NCI-H2171 (cell line): ENCODE measurements at places on chromosomes 2 and 18.

GRCh38 chr2:178865999-178866398 is 58.8 kb upstream of the TTN start:
- no peak for DNase-seq

GRCh38 chr2:69080071-69080470 is 67.1 kb downstream of the ANTXR1 start:
- DNase-seq: no peak

GRCh38 chr18:12295389-12296086 is 12.5 kb upstream of the TUBB6 start:
- no peak for DNase-seq

GRCh38 chr2:109335631-109336176 is 206.7 kb downstream of the SH3RF3 start:
- DNase-seq: no peak

DNA sequence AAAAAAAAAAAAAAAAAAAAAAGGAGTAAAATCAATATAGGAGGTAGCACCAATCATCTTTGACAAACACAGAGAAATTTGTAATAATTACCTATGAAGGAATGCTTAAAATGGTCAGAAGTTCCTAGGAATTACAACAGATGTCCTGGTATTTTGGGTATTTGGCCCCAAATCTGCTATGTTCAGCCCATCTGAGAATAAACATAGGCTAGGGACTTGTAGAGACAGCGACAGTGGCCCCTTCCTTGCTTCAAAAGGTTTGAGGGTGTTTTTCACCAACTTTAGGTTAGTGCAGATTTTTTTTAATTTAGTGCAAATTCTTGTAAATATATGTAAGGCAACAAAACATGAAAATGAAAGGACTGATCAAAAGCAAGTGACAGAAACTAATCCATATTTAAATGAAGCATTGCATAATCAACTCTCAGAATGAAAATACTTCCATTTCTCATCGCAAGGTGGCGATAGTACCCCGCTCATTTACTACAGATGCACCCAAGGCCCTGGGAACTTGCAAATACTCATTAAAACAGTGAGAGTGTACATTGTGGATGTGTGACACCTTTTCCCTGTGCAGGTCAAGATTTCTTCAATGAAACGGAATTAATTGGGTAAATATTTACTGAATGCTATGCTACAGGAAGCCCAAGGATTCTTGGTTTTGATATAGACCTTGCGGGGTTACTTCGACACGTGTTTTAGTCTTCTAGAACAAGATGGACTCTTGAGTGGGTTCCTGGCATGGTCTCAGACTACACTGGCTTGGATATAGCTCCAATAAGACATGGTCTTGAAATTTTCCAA is 44.6 kb downstream of the FAM124B start:
- DNase-seq: no peak

GRCh38 chr18:8620845-8621244 is 11.6 kb downstream of the RAB12 start:
- no peak for DNase-seq

DNA sequence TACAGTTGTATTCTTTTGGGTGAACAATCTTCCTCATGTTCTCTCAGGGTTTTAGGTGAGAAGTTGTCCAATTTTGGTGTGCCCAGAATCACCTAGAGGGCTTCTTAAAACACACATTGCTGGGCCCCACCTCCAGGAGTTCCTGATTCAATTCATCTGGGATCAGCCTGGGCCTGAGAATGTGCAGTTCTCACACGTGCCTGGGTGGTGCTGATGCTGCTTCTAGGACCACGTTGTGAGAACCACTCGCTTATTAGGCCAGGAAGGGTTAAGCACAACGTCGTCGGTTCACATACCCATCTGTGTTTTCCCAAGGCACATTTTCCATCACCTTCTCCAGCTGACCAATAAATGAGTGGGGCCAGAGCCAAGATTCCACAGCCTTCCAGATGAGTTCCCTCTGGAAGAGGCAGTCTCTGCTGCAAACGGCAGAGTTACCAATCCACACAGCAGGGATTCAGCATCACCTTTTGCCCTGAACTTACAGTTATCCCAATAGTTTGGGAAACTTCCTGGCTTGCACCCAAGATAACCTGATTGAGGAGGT is 277.7 kb upstream of the HNRNPA3 start:
- no peak for DNase-seq

GRCh38 chr2:232325324-232326273 is 53.0 kb upstream of the ALPP start:
- no peak for DNase-seq

- no peak for DNase-seq
Observed at GRCh38 chr2:30871440-30871839, 64.2 kb upstream of the CAPN13 start.
